ENCODE measurements at places on chromosomes 7 and 10.

DNA sequence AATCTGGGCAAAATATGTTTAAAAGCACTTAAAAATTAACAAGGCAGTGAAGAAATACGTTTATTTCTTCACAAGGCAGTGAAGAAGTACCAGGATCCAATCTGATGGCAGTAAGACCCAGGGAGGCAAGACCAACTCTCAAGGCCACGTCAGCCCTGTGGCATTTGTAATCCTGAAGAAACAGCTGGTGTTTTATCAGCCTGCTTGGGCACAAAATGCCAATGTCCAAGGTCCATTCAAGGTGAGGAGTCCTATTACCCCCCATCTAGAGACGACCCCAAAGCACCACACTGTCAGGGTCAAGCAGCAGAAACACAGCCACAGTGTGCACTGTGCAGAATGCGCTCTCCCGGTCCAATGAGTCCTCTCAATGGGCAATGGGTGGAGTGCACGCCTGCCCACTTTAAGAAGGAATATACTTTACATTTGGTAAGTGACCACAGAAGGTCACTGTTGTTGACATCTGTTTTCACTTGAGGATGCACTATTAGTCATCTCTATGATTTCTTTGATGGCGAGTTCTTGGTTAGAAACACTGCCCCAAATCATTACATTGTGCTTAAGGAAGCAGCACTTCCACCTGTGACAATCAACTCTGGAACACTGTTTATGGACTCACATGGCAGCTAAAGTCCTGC is 12.8 kb downstream of the CPXM2 start:
- no peak for DNase-seq

- no peak for DNase-seq
Measured at GRCh38 chr7:149725426-149725821, 48.0 kb downstream of the ZNF467 start.

- no peak for DNase-seq
Measured at GRCh38 chr7:3439333-3440030, 138.4 kb downstream of the SDK1 start.

DNA sequence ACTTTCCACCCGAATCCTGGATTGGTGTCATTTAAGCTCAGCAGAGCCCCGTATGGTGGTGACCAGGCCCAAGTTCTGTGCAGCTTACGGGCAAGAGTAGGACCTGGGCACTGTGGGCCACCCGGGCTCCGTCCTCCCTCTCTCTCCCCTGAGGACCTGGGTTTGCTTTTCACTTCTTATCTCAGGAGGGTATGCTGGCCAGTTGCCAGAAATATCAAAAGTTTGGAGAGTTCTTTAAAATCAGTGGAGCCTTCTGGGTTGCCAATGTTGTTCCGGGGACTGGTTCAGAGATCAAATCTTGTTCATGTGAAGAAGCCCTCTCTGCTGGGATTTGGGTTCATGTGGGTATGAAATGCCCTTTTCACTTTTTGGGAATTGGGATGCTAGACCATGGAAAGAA is 145.4 kb downstream of the GRK5 start:
- no peak for DNase-seq

GRCh38 chr10:17747883-17748550 is 4.0 kb upstream of the TMEM236 start:
- DNase-seq = no peak

DNA sequence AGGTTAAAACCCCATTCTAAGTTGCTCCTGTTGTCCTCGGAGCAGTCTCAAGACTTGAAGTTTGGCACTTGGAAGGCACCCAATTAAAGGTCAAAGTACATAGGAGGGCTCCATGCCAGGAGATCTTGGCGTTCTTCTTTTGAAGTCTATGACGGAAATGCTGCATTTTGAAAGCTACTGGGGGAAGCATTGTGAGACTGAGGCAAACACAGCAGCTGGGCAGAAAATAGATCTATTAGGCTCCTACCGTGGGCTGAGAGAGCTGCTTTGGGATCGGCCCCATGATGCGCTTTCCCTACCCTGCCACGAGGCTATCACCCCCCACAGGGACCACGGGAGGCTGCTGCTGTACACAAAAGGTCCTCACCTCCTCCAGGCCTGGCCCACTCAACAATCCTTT is 20.0 kb downstream of the KIAA1549 start:
- no peak for DNase-seq

- DNase-seq = no peak
Measured at GRCh38 chr7:82481499-82482097, 38.0 kb upstream of the CACNA2D1 start.

DNA sequence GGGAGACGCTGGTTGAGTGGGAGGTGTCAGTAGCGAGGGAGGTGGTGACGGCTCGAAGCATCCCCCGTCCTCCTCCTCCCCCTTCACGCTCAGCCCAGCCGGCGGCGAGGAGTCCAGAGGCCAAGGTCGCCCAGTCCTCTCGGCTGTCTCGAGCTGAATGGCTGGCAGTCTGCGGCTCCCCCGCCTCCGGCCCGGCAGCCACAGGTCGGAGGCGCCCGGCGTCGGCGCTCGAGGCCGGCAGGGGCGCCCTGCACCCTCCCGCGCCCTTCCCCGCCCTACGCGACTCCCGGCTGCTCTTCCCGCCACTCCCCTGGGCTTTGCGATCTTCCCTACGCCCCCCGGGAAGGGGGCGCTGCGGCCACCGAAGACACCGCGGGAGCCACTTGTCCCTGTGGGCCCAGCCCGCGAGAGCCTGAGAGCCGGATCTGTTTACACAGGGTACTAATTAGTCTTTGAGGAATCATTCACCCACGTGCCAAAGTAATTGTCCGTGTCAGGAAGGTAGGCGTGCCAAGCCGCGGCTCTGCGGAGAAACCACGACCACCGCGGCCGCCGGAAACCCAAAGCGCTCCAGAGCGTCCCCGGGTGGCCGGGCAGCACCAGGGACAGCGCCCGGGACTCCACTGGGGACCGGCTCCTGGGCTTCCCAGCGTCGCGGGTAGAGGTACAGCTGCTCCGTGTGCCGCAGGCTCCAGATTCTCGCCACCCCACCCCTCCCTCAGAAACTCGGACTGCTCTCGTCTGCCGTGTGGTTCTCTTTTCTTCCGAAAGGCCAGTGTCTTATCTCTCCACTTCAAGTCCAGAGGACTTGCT is at the start of gene NXPH1:
Gene NXPH1 (plus strand): TSS at position 133 of the 813 bp plus-strand sequence.
- DNase-seq = no peak

DNA sequence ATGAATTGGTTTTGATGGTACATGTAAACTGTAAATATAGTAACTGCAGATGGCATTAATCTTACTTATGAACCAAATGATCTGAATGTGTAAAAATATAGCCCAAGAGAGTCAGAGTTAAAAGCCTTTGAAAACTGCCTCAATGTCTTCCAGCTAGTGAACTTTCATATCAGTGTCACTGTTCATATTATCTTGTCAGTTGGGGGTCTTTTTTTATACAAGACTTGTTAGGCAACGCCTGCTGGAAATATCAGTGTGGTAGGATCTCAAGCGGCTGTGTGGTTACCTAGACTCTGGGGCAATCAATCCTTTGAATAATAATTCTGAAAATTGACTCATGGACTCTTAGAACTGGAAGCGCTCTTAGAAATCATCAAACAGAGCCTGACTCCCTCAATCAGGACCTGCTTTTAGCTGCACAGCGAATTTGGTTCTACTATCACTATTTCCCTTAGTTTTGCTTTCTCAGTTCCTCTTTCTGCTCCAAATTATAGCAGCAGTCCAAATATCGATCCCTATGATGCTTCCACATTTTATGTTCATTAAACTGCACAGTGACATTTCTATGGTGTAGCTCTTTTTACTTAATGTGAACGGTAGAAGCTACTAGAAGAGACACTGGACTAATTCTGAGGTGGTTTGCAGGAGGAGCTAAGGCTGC is 100.1 kb upstream of the COL1A2 start:
- DNase-seq = no peak

- DNase-seq = no peak
Measured at GRCh38 chr10:98410759-98411158, 4.2 kb downstream of the PYROXD2 start.

GRCh38 chr7:17392846-17393245 is 94.4 kb downstream of the AHR start:
- no peak for DNase-seq

DNA sequence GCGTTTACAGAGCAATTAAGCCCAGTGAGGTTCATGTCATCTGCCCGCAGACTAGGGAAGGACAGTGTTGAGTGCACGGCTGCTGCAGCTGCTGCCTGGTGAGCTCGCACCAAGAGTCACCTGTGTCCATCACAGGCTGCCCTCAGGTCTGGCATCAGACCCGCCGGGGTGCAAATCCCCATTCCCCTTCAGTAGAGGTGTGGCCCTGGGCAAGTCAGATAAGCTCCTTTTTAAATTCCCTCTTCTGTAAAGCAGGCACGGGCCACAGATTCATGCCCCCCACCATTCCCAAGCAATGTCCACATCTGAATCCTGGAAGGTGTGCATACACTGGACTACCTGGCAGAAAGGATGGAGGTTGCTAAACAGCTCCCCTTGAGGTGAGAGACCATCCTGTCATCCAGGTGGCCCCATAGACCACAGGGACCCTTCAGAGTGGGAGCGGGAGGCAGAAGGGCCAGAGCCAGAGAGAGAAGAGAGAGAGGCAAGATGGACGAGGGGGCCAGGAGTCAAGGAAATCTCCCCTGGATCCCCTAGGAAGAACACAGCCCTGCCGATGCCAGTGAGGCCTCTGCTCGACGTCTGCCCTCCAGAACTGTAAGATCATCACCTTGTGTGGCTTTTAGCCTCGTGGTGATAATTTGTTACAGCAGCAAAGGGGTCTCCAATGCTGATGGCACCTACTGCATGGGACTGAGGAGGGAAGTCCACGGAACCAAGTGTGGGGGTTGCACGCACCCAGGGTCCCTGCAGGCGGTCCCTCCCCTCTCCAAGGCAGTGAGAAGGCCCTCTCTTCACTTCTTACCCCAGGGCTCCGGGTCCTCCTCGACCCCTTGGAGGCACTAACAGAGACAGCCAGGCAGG is 168.8 kb downstream of the TCERG1L start:
- no peak for DNase-seq

- no peak for DNase-seq
Measured at GRCh38 chr10:26798298-26798697, 62.5 kb downstream of the ABI1 start.

DNA sequence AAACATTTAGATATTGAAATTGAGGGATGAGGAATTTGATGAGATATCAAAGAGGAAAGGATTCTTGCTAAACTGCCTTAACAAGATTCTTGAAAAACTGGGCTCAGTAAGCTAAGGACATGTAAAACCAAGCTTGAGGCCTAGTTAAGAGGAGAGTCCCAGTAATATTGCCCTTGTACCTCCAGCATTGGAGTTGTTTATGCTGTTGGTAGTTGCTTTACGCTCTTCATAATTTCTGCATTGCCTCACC is 156.1 kb upstream of the TRIM24 start:
- no peak for DNase-seq

GRCh38 chr7:101031082-101031481 is 11.2 kb downstream of the MUC17 start:
- no peak for DNase-seq

DNA sequence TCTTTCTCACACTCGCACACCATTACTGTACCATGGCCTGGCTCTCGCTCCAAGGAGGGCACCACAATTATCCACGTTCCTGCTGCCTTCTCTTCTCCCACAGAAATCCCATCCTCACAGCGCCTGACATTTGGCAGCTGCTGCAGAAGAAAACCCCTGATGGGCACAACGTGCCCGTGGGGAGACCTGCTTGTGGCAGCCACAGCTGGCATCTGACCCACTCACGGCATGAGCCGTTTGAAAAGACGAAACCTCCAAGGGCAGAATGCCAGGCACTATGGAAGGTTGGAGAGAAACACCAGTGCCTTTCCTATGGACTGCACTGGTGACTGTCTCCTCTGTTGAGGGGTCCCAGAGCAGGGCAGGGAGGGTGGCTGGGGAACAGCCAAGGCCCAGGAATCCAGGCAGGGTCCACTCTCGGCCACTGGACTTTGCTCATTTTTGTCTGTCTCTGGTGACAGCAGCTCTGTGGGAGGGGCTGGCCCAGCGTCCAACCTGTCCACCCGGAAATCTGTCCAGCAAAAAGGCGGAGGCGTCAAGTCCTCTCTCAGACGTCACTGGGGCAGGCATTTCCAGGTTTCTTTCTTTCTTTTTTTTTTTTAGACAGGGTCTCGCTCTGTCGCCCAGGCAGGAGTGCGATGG is 61.0 kb upstream of the MKRN1 start:
- DNase-seq = no peak

DNA sequence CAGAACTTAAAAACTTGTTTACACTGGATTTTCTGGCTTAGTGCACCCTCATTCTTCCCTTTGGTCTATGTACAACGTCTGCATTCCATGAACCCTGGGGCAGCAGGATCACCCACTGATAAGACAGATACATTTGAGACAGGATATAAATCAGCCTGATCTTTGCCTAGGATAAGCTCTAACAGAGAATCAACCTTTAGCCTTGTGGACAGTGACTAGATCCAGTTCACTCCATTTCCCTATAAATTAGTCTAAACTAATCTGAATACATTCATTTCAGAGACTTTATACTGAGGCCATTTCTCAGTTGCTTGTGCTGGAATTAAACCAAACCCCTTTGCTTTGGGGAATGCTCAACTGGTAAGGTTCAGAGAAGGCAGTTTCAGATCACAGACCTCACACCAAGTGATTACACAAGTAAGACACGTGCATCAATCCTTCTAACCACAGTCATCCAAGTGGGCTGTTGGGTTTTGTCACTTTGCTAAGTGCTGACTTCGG is 639.8 kb upstream of the FZD8 start:
- DNase-seq = no peak

DNA sequence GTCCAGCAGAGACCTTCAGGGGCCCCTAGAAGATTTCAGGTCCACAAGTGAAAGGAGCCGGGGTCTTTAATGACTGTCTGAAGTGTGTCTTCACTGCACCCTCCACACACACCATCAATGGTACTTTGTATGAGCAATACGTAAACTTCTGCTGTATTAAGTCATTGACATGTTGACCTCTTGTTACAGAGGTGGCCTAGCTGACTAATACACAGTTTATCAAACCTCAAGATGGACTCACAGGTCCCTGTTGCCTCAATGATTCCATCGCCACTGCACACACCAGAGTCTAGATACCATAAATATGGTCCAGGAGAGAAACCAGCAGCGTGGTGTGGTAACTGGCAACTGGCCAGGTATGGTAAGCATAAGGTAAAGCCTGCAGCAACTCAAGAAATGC is 19.5 kb downstream of the KCNMA1 start:
- DNase-seq = no peak

DNA sequence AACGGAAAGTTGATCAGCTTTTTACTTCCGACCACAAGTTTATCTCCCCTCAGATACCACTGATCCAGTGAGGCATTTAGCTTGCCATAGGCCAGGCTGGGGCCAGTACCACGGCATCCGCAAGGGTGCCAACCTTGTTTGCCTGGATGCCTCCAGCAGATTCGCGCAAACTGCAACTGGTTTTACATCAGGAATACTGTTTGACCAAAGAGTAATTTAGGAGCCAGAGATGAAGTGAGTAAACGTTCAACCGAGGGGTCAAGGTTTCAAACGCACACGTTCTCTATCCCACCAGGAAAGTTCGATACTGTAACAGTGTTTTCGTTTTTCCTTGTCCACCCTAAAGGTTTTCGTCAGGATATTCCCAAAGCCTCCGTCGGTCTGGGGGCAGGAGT is 266 bp upstream of the MDFIC start:
- DNase-seq = peak; percentile 9

DNA sequence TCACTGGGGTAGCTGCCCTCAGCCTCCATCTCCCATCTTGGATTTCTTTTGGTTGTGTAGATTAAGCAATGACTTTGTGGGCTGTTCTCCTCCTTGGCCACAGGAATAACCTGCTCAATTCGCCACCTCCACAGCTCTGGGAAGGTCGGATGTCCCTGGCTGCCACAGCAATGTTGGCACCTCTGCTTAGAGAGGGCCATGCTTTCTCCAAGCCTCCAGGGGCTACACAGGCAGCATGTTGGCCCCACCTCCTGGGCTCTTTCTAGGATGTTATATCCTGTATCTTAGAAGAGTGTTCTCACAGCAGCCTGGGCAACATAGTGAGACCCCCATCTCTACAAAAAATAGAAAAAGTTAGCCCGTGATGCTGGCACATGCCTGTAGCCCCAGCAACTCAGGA is 35.4 kb upstream of the FXYD4 start:
- DNase-seq = no peak

Data from activated T-cell treated with anti-CD3 and anti-CD28 coated beads for 1 hour (primary cell).